Panc1 (cell line): ENCODE measurements at places on chromosomes 1 and 21.

DNA sequence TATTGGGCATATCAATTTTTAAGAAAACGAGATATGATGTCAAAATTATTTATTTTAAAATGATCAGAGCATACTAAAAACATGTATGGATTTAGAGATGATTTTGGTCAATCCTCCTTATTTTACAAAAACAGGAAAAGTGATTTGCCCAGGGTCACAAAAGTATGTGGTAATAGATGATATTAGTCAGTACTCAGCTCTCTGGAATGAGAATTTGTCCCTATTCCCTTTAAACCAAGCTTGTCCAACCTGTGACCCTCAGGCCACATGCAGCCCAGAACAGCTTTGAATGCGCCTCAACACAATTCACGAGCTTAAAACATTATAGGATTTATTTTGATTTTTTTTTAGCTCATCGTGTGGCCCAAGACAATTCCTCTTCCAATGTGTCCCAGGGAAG is 104.7 kb downstream of the AKT3 start:
- no peak for DNase-seq

DNA sequence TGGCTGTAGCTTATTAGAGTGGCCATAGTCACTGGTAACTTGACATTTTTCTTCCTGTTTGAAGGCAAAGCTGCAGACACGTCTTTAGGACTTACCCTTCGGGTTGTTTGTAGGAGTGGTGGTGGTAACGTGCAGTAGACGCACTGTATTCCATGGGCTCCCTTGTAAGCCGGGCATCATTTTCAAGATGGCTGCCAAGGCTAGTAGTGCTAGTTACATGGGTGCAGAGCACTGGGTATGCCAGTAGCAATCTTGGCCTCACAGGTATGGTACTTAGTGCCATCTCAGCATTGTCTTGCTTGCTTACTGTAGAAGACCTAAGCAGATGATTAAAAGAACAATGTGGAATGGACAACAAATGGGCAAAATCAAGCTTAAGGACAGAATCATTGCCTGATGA is 1.9 kb downstream of the YBX1 start:
- no peak for DNase-seq

DNA sequence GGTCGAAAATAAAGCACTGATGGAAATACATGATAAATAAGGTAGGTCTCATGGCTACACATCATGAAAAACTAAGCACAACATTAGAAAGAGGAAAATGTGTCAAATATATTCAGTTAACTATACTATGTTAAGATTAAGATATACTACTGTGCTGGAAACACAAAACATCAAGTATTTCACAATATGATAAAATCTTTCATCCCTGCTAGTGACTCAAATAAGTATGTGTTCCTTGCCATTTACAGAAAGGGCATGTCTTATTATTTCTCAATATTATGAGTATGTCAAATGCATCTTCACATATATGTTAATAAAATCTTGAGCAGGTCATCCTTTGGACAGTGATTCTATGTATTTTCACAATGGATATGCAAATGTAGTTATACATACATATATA is 1260.1 kb upstream of the ADGRL2 start:
- DNase-seq: no peak

- DNase-seq: no peak
Measured at GRCh38 chr1:89705901-89706699, 73.2 kb downstream of the LRRC8C start.

GRCh38 chr1:215119719-215120365 is 37.3 kb downstream of the KCNK2 start:
- no peak for DNase-seq

- no peak for DNase-seq
Measured at GRCh38 chr1:10457875-10458274, 8.0 kb downstream of the CORT start.

DNA sequence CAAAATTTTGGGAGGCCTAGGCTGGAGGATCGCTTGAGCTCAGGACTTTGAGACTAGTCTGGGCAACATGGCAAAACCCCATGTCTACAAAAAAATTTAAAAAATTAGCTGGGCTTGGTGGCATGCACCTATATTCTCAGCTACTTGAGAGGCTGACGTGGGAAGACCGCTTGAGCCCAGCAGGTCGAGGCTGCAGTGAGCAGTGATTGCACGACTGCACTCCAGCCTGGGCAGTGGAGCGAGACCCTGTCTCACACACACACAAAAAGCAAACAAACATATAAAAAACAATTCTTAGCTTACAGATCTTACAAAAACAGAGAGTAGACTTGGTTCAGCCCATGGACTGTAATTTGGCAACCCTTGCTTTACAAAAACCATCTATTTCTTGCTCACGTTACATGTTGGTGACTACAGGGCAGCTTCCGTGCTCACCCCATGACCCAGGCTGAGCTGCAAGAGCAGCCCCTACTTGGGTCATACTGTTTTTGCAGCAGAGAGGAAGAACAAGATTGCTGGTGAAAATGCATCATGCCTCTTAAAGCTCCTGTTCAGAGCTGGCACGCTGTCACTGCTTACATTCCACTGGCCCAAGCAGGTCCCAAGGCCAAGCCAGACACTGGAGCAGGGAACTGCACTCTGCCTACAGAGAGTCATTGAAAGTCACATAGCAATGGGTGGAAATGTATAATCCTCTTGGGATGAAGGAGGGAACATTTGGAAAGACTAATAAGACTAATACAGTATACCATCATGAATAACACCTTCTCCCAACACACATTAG is 13.4 kb upstream of the ZBTB8A start:
- DNase-seq: no peak

- no peak for DNase-seq
Measured at GRCh38 chr1:39886757-39887231, 3.5 kb upstream of the TRIT1 start.

GRCh38 chr1:203954788-203955552 is 93.6 kb downstream of the SNRPE start:
- DNase-seq: no peak

- DNase-seq: no peak
Measured at GRCh38 chr1:74328851-74329250, 93.7 kb downstream of the TNNI3K start.

DNA sequence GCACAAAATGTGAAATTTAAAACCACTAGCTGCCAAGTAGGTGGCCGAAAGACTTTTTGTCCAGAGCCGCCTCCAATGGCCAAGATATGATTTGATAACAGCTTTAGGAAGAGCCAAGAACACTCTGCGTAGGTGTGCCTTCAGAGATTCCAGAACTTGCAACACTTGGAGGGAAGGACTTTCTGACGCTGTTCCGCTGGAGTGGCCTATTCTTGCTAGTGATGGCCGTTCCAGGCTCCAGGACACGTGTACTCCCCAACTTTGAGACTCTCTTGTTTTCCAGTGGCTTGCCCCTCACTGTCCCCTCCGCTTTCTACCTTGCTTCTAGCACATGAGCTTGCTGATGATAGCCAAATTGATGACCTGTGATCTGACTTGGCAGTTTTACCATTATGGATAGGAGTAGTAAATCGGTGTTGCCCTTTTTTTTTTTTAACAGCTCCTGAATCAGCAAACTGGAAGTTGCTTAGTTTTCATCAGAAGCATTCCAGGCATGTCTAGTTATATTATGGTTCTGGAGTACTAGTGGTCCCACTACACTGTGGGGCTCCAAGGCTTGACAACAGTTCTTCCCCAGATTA is 1.0 kb downstream of the PRDX6 start:
- no peak for DNase-seq

- DNase-seq: no peak
Measured at GRCh38 chr21:44959376-44960091, 19.7 kb downstream of the SLX9 start.

DNA sequence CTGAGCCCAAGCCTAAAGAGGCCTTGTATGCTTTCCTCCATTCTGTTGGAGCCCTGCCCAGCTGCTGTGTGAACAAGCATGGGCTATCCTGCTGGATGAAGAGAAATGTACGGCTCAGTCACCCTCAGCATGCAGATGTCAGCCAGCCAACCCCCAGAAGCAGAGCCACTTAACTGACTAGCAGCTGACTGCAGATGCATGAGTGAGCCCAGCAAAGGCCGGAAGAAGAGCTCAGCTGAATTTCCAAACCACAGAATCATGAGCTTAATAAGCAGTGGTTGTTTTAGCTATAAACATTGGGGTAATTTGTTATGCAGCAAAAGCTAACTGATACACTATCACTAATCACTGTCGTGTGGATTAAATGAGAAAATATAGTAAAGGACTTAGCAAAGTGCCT is 39.0 kb downstream of the FOXO6 start:
- DNase-seq: no peak

- DNase-seq: no peak
Measured at GRCh38 chr1:186009039-186009737, 275.0 kb downstream of the HMCN1 start.

- no peak for DNase-seq
Measured at GRCh38 chr1:4127592-4128140, 227.6 kb upstream of the C1orf174 start.

- no peak for DNase-seq
Measured at GRCh38 chr1:44757420-44757819, 17.8 kb downstream of the KIF2C start.
